ENCODE measurements at places on chromosomes 3 and 15.

GRCh38 chr3:131031660-131032059 is 5.0 kb downstream of the NEK11 start:
- H3K4me3 ChIP-seq: no peak overlapping the region
- peaks cover 8% of the 10 kb centered on the region for H3K4me1 ChIP-seq
- no peaks in the 10 kb centered on the region for H3K27me3 ChIP-seq
- H3K27ac ChIP-seq: no peak overlapping the region
- H3K36me3 ChIP-seq: no peaks in the 10 kb centered on the region

- no peak overlapping the region for H3K4me3 ChIP-seq
- peaks cover 24% of the 10 kb centered on the region for H3K36me3 ChIP-seq
- peaks cover 8% of the 10 kb centered on the region for H3K4me1 ChIP-seq
These were observed 76.5 kb downstream of the ACAP2 start for GRCh38 chr3:195366200-195366925.

GRCh38 chr15:89672221-89673164 is 6.7 kb downstream of the PLIN1 start:
- no peaks in the 10 kb centered on the region for H3K36me3 ChIP-seq
- H3K4me1 ChIP-seq: peaks cover 3% of the 10 kb centered on the region
- no peak overlapping the region for H3K27ac ChIP-seq

DNA sequence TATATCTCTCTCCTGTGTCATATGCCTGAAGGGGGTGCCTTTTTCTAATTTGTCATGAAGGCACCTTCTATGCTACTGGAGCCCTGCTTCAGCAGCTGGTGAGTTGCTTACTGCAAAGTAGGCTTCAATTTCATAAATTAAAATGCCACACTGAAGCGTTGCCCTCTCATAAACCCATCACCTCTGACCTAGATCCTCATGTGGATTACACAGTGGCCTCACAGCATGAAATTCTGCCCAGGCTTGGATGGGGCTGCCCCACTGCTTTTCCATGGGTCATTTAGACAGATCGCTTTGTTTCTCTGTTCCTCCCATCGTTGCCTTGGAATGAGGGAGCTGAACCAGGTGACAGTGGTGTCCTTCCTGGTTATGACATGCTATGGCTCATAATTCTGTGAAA is 131.2 kb downstream of the RPL22L1 start:
- no peaks in the 10 kb centered on the region for H3K4me1 ChIP-seq
- no peak overlapping the region for H3K27ac ChIP-seq
- peaks cover 18% of the 10 kb centered on the region for H3K27me3 ChIP-seq
- H3K4me3 ChIP-seq: no peak overlapping the region

- H3K27ac ChIP-seq: no peak overlapping the region
- no peaks in the 10 kb centered on the region for H3K36me3 ChIP-seq
- H3K4me3 ChIP-seq: no peak overlapping the region
- H3K27me3 ChIP-seq: no peaks in the 10 kb centered on the region
These were observed 400.3 kb downstream of the LRTM1 start for GRCh38 chr3:54527521-54527920.

DNA sequence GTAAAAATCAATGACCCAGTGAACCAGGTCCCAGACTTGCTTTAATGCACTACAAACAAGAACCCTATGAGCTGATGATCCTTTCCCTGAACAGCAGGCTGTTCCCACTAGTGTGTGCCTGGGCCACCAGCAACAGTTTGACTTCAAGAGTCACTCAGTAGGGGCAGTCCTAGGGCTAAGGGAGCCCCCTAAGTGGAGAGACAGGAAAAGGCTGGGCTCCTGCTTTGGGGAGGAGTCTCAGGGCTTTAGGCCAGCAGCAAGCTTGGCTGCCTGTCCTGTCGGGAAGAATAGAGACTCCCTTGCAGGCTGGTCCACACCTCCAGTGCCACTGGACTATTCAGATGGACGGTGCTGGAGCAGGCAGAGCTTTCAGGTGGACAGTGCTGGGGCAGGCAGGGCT is 29.4 kb upstream of the ADCY5 start:
- no peak overlapping the region for H3K4me3 ChIP-seq
- H3K27ac ChIP-seq: no peak overlapping the region
- H3K27me3 ChIP-seq: peaks cover 28% of the 10 kb centered on the region
- no peaks in the 10 kb centered on the region for H3K36me3 ChIP-seq
- DNase-seq: no peak

DNA sequence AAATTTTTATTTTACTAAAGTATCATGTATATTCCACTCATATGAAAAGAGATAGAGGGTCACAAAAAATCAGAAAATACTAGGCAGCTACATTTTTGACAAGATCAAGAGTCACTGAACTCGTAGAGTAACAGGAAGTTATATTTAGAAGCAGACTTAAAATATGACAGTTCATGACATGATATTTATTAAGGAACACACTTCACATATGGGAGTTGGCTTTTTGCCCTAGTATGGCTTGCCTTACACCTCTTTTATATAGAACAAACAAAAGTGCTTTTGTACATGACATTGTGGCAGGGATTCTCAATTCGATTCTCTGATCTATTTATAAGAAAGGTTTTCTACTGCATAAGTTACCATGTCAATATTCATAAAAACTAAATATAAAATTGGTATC is 80.1 kb upstream of the GBE1 start:
- H3K4me3 ChIP-seq: no peak overlapping the region
- no peaks in the 10 kb centered on the region for H3K36me3 ChIP-seq
- peaks cover 6% of the 10 kb centered on the region for H3K27me3 ChIP-seq
- H3K4me1 ChIP-seq: peaks cover 5% of the 10 kb centered on the region
- DNase-seq: no peak

DNA sequence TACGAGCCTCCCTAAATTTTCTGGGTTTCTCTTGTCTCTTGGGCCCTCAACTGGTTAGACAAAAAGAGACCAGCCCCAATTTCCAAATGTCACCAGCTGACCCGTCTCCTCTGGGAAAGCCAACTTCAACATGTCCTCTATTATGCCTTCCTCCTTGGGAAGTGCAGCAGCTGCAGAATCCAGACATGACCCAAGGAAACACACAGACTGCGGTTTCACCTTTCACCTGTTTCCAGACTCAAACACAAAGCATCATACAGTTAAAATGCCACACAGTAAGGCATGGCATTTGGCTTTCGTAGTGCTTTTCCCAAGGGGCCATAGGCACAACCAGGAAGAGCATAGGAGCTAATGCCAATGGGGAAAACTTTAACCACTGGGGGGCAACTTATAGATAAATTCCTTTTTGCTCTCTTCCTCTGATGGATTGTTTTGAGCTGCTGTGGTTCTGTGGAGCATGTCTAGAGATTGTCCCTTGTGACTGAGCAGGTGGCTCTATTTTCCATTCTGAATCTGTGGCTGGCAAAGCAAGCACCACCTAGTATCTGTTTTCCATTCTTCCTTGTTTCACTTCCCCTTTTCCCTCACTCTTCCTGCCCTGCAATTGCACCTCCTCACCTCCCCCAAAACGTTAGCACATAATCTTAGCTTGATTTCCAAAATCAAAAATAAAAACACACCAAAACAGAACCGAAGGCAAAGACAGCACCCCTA is 49.3 kb downstream of the HHLA2 start:
- no peak overlapping the region for H3K27ac ChIP-seq
- no peak for DNase-seq
- peaks cover 21% of the 10 kb centered on the region for H3K4me1 ChIP-seq
- peaks cover 10% of the 10 kb centered on the region for H3K27me3 ChIP-seq
- H3K4me3 ChIP-seq: no peak overlapping the region

All from activated naive CD8-positive, alpha-beta T cell treated with anti-CD3 and anti-CD28 coated beads, Interleukin-2, amount 50 U/mL, for 24 hours (primary cell).